ENCODE measurements at places on chromosomes 16 and 17.
A peak's percentile ranks its signal among the peaks of the same experiment; 100 is the strongest.

DNA sequence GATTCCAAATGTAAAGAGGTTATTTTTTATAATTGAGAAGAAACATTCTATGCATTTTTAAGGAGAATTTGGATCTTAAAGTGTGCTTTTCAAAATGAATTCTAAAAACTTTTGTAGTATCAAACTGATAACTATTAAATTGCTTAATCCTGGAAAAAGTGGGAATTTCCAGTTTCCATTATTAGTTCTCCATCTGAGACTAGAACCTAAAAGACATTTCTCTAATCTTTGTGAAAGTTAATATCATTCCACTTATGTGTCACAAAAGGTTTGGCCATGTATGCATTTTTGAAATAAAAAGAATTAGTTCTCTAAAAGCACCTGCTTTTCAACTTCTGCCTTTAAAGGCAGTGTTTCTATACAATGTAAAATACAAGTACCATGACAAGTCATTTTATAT lies 155.0 kb downstream of the BCAS3 start:
- DNase-seq = no peak

- DNase-seq = no peak
Measured at GRCh38 chr17:77508047-77508715, 367.4 kb downstream of the SEC14L1 start.

- no peak for DNase-seq
Measured at GRCh38 chr17:57481910-57482391, 225.6 kb downstream of the MSI2 start.

GRCh38 chr17:66341462-66341861 lies 39.0 kb downstream of the PRKCA start:
- DNase-seq = no peak

GRCh38 chr17:57679906-57680695 lies 65.0 kb downstream of the CCDC182 start:
- DNase-seq = no peak

DNA sequence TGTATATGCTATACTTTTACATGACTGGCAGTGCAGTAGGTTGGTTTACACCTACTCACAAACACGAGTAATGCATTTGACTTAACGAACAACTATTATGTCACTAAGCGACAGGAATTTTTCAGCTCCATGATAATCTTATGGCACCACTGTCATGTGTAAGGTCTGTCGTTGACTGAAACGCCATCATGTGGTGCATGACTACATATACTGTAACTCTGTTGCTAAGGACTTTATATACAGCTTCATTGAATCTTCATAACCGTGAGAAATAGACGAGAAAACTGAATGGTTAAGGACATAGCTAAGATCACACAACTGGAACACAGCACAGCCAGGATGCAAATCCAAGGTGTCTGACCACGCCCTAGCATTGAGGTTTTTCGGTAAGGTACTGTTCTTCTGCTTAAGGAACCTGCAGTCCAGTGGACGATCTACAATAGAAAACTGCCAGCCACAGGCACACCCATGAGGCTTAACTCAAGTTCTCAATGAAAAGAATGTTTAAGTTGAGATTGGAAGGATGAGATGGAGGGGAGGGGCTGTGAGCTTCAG lies 3.3 kb downstream of the CFAP20 start:
- DNase-seq = no peak

- DNase-seq = no peak
Measured at GRCh38 chr17:75976175-75976848, 2.7 kb downstream of the ACOX1 start.

DNA sequence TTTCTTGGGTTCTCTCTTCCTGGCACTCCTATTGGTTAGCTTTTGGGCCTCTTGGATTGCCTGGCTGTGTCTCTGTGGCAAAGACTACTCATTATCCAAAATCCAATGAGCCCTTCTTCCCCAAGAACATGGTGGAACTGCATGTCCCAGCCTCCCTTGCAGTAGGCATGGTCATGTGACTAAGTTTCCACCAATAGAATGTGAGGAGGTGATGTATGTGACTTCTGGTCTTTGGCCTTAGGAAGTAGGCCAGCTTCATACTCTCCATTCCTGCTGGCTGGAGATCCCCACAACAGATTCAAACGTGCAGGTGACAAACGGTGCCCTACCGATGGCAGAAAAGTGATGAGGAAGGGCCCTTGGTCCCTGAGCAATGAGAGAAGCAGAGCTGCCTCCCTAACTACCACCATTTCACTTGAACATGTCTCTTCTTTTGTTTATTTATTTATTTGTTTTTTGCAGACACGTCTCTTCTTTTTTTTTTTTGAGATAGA lies 17.3 kb upstream of the SPN start:
- DNase-seq = peak; percentile 37
